ENCODE measurements at places on chromosomes 3 and 15. TPM values are rescaled to one million over a fixed set of nuclear protein-coding genes. Genes with fewer than 3 reads are reported as not detected.

MUSTN1 gene
- total RNA-seq, result 0.66 TPM

ARHGEF26 gene
- total RNA-seq, result 4.7 TPM

ELP6 gene
- total RNA-seq, result 64.5 TPM

CCR8 gene
- not detected for total RNA-seq
